Activated effector memory CD4-positive, alpha-beta T cell treated with anti-CD3 and anti-CD28 coated beads, Interleukin-2, amount 50 U/mL, for 16 hours (primary cell): ENCODE measurements at places on chromosomes 7 and 10.
A peak's percentile ranks its signal among the peaks of the same experiment; 100 is the strongest.

DNA sequence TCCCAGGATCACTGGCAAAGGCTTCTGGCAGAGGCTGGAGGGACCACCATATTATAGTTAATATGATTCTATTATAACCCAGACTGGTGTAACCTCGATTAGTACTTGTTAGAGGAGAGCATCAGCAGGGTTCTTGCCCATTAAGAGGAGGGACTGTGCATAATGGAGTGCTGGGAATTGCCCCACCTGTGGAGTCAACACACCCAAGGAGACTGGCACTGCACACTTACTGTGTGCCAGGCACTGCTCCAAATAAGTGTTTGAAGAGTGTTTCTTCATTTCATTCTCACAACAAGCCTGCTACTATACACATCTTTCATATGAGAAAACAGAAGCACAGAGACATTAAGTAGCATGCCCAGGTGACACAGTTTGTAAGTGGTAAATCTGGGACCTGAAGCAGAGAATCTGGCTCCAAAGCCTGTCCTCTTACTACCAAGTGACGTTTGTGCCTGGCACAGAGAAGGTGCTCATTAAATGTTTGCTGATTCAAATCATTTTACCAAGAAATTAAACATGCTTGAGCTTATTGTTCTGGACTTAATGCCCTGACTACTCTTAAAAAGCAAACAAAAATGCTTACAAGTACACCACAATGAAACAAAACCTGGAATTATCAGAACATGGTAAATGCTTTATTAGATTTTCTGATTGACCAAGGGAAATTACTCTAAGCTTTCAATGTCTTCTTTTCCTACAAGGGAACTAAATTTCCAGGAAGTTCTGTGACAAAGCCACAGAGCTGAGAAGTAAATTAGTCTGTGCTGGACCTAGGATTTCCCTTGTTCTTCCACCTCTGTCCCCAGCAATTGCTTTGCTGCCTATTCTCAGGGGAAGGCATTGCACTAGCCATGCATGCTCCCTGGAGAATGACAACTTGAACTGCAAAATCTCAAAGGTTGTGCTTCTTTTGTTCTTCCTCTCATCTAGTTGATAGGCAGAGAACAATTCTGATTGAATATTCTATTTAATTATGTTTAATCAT, 809 bp downstream of the SLC13A1 start:
- DNase-seq = no peak

DNA sequence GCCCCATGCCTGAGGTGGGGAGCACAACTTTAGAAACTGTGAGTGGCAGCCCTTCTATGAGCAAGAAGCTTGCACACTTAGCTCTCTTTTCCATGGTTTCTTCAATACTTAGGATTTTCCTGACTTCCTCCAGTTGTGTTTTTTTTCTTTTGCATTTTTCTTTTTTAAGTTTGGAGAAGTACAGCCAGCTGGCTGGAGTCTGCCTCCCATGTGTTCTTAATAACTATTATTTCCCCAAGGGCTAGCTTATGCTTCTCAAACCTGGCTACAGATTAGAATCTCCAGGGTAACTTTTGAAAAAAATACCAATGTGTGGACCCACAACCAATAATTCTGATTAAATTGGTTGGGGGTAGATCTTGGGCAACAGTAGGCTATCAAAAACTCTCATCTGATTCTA, 37.4 kb upstream of the MEOX2 start:
- no peak for DNase-seq

DNA sequence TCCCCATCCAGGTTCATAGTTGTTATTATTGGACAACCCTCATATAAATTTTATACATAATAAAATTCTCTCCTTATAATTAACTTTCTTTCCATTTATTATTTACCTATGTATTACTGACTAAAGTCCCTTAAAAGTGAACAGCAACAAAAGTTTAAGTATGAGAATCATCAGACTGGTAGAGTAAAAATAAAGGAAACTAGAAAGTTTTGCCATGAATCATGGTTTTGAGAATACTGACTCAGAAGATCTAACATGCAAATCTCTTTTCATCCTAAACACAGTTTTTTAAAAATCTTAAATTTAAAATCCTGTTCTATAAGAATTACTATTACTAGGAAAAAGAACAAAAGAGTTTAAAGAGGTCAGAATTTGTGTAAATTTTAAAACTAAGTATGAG, 32.1 kb downstream of the HERC4 start:
- DNase-seq = no peak

GRCh38 chr10:21832821-21833130, 170.8 kb downstream of the DNAJC1 start:
- no peak for DNase-seq

GRCh38 chr7:152076324-152076821, 50.9 kb downstream of the GALNT11 start:
- no peak for DNase-seq

DNA sequence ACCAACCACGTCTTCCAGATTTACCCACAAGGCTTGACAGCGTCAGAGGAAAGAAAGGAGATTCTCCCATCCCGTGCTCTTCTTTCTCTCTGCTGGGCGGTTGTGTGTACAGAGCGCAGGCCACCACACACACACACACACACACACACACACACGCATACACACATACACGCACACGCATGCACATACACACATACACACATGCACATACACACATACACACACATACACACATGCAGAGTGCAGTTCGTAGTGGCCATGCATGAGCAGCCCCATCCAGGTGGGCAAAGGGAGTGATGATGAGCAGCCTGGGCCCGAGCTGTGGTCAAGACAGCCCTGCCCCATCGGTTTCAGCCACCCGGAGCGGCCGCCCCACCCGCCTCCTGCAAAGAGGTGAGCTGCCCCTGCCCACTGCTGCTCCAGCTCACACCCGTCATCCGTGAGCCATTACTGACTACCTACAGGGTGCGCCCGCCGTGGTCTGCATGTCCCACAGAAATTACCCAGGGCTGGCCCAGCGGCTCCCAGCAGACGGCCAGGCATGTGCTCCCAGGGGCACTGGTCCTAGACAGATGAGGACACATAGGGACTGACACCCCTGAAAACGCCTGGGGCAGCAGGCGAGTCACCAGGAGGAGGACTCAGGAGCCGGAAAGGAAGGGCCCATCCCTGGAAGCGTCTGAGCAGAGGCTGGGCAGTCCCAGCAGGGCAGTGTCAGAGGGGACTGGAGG, 69.6 kb downstream of the ASB13 start:
- DNase-seq = no peak

DNA sequence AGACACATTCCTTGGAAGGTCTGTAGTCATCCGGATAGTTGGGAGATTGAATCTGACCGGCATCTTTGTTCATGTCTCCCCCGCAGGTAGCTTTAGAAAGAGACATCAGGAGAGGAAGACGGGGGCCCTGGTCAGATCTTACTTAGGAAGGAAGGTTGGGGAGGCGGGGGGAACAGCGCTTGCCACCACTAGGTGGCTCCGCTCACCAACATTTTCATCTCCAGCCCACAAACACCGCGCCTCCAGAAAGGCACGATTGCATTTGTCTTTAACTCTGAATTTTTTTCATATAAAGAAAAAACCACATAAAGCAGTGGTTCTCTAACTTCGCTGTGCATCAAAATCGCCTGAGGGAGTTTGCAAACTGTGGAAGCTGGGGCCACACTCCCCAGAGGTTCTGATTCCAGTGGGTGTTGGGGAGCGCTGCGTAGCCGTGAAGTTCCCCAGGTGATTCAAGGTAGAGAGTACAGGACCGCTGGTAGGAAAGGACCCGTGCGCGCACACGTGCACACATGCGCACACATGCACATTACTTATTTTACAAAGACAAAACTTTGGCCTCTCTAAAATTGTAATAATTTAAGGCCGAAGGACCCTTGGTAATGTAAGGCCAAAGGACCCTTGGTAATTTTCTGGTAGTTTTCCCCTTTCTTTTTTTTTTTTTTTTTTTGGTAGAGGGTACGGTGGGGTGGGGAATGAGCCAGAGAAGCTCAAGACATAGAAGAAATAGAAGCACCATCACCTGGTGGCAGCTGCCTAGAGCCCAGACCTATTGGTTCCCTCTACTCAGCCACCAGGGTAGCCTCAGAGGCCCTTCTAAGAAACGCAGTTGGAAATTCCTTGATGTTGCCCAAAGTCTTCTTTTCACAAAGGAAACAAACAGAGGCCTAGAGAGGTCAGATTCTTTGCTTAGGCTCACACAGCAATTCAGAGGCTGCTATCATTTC, 37.4 kb upstream of the OPALIN start:
- DNase-seq = peak; percentile 80

DNA sequence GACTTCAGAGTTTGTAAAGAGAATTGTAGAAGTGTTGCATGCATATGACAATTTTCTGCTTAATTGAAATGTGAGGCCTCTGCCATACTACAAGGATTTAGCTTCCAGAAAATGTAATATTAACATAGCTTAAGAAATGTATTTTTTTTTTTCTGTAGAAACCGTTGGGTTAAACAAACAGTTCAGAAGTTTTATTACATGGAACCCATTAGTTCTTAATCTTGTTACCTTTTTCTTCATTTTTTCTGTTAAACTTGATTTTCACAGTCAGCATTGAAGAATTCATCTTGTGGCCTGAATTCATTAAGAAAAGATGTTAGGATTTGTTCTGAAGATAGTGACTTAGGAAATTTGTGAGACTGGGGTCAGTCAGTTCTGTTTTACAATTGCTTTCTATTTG, 4.9 kb downstream of the PTEN start:
- no peak for DNase-seq
